ENCODE measurements at places on chromosomes 2 and 18.

DNA sequence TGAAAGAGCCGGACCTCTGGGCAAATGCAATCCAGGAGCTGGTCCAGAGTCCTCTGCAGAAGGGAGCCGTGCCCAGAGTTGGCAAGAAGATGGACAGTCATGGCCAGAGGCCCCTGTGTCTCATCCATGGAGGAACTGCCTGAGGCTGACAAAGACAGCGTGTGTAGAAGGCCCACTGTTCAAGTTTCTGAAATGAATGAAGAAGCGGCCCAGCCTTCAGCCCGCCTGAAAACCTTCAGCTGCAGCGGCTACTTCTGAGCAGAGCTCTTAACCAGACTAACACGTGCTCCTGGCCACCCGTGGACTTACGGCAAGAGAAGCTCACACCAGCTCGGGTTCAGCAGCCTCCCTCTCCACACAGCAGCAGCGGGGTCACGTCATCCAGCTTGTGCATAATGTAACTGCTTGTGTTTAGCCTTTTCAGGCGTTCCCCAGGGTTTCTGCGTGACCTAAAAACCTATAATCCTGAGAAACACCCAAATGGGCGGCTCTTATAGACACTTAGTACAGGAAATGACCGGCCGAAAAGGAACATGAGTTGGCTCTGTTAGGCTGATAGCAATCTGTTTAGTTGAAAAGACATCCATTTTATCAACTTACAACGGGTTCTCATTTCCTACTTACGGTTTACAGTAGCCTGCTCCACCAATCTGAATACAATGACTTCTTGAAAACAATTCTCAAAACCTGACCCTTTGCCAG, at the start of gene FAM124B:
Gene FAM124B, minus strand, starts transcription at position 467 of the 702 bp plus-strand sequence. Its CDS starts 339 bp downstream, at position 128.
- DNase-seq = peak; percentile 99

- no peak for DNase-seq
These were observed 15.5 kb downstream of the MRPS5 start for GRCh38 chr2:95106081-95106480.

- DNase-seq = no peak
These were observed 10.0 kb upstream of the AGFG1 start for GRCh38 chr2:227461811-227462461.

DNA sequence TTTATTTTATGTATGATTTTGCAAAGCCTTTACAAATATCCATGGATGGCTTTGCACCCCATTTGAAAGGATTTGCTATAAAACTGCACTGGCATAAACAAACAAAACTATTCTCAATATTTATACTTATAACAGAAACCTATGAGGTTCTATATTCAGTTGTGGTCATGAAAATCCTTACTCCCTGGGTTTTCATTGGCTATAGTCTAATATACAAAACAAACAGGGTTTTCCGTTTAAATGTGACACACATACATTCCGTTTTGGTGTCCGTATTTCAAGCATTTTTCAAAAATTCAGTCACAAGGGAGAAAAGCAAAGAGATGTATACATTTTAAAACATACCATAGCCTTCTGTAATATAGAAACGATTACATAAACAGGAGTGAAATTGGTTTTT, 100.0 kb downstream of the TCF4 start:
- no peak for DNase-seq

DNA sequence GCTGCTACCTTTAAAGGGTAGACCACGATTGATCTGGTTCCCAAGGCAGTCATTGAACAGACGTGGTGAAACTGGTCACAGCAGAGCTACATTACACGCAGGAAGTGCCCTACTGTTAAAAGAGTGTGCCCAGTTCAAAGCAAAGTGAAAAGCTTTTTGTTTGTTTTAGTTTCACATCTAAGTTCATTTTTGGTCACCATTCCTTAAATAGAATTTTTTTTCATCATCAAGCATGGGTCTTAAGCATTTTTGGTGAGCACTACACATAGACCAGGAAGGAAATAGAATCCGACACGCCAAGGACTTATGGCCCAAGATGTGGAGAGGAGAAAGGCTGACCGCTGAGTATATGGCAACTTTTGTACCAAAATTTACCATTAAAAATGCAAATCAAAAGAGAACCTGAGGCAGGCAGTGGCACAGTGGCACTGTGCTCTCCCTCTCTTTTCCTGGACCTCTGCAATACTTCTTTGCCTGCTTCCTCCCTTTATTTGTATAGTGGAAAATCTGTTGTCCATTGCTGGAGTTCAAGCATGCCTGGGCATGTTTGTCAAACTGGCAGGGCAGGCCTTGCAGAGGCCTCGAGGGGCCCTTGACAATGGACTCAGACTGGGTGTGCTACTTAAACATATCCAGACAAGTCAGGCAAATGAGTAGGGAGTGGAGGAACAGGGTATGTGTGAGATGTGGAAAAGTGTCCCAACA, 42.6 kb upstream of the HNRNPA3 start:
- DNase-seq = no peak
